ENCODE measurements at places on chromosomes 13 and 19.

- DNase-seq, result no peak
Observed at GRCh38 chr13:78610381-78610883, 7.1 kb upstream of the POU4F1 start.

GRCh38 chr13:106052200-106052767 is 483.2 kb downstream of the EFNB2 start:
- DNase-seq, result peak; percentile 28

GRCh38 chr19:41434450-41434849 is 5.3 kb downstream of the DMAC2 start:
- DNase-seq, result no peak

GRCh38 chr13:51643105-51643881 is 59.0 kb downstream of the WDFY2 start:
- peak; percentile 86 for DNase-seq

DNA sequence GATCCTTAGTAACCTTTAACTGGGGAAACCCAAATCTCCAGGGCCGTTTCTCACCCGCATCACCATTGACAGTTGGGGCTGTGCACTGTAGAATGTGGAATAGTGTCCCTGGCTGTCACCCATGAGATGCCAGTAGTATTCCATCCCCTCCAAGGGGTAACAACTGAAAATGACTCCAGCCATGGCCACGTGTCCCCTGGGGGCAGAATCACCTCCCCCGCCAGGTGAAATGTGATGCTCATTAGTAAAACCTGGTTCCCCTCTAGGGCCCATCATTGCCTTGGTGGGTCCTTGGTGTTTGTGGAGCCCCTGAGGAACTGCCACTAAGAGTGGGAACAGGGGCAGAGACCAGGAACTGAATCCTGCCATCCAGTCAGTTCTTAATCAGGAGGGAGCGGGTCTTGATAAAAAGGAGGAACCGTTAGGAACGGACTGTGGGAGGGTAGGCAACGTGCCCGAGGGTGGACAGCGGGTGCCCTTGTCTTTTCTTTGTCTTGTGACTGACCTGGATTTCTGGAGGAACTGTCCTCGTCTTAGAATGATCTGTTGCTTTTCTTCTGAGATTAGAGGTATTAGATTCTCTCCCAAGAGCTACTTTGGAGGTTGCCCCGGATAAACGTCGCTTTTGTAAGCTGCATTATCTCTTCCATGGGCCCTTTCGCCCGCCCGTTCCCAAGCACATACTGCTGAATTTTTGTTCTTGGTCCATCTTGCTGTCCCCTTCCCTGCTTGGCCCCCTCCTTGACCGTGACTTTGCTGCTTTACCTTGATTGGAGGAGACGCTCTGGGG is 3.5 kb downstream of the MYO9B start:
- DNase-seq, result no peak

- DNase-seq, result no peak
Observed at GRCh38 chr13:36356058-36356457, 9.9 kb upstream of the SPART start.

- no peak for DNase-seq
Observed at GRCh38 chr13:99104396-99104795, 96.3 kb upstream of the UBAC2 start.

DNA sequence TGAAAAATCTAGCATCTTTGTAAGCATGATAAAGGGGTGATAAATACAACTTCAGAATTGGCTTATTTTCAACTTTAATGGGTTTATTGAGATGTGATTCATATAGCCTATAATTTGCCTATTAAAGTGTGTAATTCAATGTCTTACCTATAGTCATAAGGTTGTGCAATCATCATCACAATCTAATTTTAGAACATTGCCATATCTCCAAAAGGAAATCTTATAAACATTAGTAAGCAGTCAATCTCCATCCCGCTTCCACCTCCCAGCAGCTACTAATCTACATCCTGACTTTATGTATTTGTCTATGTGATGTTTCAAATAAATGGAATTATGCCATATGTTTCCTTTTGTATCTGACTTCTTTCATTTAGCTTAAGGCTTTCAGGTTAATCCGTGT is 145.2 kb upstream of the KLHL1 start:
- DNase-seq, result no peak

DNA sequence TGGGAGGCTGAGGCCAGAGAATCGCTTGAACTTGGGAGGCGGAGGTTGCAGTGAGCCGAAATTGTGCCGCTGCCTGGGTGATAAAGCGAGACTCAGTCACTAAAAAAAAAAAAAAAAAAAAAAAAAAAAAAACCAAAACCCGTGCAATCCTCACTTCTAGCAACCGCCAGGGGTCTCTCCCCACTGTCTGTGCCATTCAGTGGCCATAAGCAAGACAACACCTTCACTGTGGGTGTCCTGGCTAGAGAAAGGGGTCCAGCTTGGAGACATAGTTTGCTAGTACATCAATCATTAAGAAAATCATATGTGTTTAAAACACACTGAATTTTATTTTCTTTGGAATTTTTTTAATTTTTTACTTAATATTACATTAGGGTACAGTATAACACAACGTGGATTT is 68.2 kb downstream of the RASL11A start:
- no peak for DNase-seq

- DNase-seq, result peak; percentile 60
Observed at GRCh38 chr13:99310382-99311031, 3.3 kb upstream of the GPR183 start.

DNA sequence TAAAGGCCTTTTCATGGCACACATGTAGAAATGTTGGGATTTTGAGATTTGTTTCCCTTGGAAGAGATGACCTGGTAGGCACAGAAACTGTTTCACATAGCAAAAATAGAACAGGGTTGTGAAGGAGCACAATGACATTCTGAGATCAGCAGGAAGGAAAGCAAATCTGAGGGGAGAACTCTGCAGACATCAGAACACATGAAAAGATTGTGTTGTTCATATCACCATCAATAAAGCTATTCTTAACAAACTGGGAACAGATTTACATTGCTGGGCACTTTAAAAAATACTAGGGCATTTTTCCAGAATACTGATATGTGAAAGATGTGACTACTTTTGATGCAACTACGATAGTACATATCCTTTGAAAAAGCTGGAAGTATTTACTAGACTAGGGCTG is 481.7 kb downstream of the MYO16 start:
- DNase-seq, result no peak

- no peak for DNase-seq
Observed at GRCh38 chr19:19525611-19526380, 2.9 kb upstream of the YJEFN3 start.

GRCh38 chr19:6274756-6275155 is 5.0 kb downstream of the MLLT1 start:
- DNase-seq, result no peak

DNA sequence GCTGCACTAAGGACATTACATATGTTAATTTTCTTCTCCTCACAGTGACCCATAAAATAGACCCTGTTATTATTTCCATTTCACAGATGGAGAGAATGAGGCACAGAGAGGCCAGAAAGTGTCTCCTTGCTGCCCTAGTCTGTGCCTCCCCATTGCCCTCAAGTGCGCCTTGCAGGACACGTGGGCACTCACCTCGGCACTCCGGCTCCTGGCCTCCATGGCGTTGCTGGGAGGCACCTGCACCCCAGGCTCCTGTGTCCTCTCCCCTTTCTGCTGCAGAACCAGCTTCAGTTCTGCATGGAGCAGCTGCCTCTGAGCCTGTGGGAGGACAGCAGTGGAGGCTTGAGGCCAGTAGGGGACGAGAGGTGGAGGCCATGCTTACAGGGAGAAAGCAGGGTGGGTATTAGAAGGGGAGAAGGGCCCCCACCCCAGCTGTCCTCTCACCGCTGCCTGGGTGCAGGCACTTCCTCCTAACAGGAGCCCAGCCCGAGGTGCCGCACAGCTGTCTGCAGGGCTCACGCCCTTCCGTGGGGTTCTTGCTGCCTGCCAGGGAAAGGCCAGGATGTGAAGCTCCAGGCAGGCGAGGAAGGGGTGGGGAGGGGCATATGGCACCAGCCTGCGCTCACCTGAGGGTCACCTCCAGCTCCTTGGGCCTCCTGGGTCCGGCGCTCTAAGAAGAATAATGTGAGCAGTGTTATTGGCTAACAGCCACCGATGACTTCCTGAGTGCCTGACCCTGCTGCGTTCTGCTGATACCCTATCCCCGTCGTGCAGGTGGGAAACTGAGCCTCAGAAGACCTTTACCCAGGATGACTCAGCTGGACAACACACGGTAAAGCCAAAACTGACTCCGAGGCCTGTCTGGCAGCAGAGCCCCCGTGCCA is 5.2 kb downstream of the PRX start:
- DNase-seq, result no peak

- no peak for DNase-seq
Observed at GRCh38 chr13:104466016-104466415, 1399.8 kb upstream of the SLC10A2 start.

- peak; percentile 71 for DNase-seq
Observed at GRCh38 chr19:35045667-35046300, 4.3 kb downstream of the HPN start.

GRCh38 chr13:109152941-109153340 is 523.5 kb downstream of the MYO16 start:
- no peak for DNase-seq

GRCh38 chr13:51342706-51343105 is 3.2 kb downstream of the SERPINE3 start:
- DNase-seq, result peak; percentile 67

- no peak for DNase-seq
Observed at GRCh38 chr13:77353995-77354394, 27.1 kb upstream of the MYCBP2 start.

GRCh38 chr13:106551751-106552150 is 16.2 kb downstream of the ARGLU1 start:
- DNase-seq, result no peak

DNA sequence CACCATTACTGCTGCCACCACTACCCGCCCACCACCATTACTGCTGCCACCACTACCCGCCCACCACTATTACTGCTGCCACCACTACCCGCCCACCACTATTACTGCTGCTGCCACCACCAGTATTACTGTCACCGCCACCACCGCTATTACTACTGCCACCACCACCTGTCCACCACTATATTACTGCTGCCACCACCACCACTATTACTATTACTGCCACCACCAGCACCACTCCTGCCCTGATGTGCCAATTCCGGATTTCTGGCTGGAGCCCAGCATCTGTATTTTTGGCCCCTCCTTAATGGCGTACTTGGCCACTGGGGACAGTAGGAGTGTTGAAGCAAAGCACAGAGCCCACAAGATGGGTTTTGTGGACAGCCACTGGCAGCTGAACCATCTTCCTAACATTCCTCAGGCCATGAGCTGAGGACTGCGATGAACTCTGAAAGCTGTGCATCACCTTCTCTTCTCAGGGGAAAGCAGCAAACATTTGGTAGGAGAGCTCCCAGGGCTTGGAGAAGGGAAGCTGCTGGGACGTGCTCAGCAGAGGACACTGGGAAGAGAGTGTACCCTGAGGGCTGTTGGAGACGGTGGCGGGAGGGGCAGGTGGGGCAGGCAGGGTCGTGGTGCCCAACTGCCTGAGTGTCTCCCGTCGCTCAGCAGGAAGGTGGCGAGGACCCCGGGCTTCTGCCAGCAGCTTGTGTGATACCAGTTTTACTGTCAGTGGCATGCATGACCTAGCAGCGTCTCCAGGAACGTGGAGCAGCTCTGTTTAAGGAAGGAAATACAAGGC is 23.0 kb downstream of the CUL4A start:
- no peak for DNase-seq

GRCh38 chr13:97574926-97575325 is 141.0 kb downstream of the RAP2A start:
- peak; percentile 5 for DNase-seq

DNA sequence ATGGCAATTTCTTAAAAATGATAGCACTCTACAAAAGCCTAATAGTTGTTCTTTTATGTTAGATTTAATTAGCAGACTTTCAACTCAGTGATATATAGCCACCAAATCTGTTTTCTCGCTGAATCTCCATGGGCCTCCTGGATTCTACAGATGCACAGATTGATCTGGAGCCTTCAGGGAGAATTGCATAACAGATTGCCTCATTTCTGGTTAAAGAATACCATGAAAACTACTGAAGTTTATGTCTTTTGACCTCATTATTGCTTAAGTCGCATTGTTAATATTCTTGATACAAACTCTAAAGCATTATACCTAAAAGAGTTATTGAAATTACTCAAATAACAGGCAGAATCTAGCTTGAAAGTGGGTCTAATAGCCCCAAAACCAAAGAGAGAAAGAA is 53.7 kb upstream of the PRR20A start:
- no peak for DNase-seq

DNA sequence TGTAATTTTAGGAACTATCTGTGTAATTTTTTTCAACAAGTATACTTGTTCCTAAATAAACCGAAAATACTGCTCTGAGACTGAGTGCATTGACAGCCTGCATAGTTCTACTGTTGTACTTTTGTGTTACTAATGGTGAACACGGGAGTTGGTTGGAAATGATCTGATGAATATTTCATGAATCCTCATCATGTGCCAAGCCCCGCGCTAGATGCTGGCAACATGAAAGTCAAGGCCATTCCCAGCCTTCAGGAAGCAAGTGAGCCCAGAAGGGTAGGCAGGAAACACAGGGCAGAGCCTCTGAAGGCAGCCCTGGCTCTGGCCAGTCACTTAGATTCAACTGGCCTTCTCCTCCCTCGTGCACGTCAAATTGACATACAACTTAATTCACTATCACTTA is 106.1 kb downstream of the ABCC4 start:
- no peak for DNase-seq

DNA sequence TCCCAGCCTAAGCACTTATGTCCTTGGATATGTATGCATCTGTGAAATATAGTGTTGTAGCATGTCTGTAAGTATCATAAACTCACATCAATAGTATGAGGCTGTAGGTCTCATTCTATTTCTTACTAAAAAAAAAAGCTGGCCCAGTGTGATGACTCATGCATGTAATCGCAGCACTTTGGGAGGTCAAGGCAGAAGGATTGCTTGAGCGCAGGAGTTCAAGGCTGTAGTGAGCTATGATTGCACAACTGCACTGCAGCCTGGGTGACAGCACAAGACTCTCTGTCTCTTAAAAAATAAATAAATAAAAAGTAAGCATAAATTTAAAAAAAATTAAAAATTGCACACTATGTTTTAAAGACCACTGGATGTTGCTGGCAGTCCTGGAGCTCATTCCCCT is 79.1 kb upstream of the SPATA13 start:
- no peak for DNase-seq

- DNase-seq, result no peak
Observed at GRCh38 chr13:80161896-80162295, 179.0 kb downstream of the SPRY2 start.

- no peak for DNase-seq
Observed at GRCh38 chr13:25821776-25822175, 230.0 kb downstream of the SHISA2 start.

DNA sequence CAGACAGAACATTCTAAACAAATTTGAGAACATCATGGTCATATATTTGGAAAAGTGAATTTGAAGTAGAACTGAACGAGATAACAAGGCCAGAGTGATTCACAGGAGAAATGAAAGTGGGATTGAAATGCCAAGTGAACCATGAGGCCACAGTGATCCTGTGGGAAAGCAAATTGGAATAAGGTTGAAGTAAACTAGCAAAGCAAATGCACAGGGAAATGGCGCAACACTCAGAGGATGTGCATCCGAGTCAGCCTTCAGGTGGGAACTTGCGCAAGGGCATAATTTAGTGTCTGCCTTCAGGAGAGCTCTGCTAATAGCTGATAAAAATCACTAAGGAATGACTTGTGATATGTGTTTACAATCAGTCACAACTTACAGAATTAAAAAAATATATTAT is 696.6 kb downstream of the LIG4 start:
- no peak for DNase-seq

- no peak for DNase-seq
Observed at GRCh38 chr13:42633495-42633894, 59.5 kb downstream of the TNFSF11 start.
